ENCODE measurements at places on chromosomes 4 and X.

GRCh38 chr4:177574446-177574845 lies 132.2 kb upstream of the AGA start:
- no peak for DNase-seq

DNA sequence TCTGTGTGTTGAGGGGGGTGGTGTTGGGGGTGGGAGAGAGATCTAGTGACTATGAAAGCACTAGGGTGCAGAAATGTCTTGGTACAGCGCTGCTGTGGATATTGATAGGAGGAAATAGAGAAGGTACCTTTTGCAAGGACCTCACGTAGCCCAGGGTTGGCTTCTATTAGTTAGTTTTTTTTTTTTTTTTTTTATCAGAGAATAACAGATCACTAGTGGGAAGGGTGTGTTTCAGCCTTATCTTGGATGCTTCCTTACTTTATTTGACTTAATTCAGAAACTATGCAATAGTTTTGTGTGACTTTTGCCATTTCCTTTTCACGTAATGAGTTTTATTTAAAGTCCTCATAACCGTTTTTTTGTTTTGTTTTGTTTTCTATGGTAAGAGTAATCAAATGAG lies 16.4 kb upstream of the PGRMC2 start:
- no peak for DNase-seq

GRCh38 chr4:85228264-85228663 lies 246.7 kb upstream of the ARHGAP24 start:
- DNase-seq: peak; percentile 10

- DNase-seq: peak; percentile 67
Observed at GRCh38 chrX:140762061-140762460, 52.5 kb downstream of the LINC00632 start.

GRCh38 chr4:173934201-173934600 lies 349.3 kb downstream of the FBXO8 start:
- peak; percentile 81 for DNase-seq

DNA sequence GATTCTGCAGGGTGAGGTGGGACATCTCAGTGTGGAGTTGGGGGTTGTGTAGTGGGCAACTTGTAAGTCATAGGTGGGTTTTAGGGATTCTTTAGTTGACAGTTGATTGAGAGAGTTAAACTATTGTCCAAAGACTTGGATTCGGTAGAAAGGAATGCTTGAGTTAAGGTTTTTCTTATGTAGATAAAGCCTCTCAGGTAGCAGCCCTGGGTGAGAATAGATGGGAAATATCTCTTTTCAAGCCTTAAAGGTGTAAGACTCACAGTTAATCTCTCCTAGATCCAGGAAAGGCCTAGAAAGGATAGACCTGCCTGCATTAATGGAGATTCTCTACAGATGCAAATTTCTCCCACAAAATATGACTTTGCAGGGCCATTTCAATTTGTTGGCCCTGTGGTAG lies 108.4 kb downstream of the ARSJ start:
- DNase-seq: no peak

- no peak for DNase-seq
Observed at GRCh38 chrX:74680836-74681235, 66.4 kb upstream of the RLIM start.

- DNase-seq: peak; percentile 97
Observed at GRCh38 chr4:120052856-120053255, 13.8 kb downstream of the MAD2L1 start.

DNA sequence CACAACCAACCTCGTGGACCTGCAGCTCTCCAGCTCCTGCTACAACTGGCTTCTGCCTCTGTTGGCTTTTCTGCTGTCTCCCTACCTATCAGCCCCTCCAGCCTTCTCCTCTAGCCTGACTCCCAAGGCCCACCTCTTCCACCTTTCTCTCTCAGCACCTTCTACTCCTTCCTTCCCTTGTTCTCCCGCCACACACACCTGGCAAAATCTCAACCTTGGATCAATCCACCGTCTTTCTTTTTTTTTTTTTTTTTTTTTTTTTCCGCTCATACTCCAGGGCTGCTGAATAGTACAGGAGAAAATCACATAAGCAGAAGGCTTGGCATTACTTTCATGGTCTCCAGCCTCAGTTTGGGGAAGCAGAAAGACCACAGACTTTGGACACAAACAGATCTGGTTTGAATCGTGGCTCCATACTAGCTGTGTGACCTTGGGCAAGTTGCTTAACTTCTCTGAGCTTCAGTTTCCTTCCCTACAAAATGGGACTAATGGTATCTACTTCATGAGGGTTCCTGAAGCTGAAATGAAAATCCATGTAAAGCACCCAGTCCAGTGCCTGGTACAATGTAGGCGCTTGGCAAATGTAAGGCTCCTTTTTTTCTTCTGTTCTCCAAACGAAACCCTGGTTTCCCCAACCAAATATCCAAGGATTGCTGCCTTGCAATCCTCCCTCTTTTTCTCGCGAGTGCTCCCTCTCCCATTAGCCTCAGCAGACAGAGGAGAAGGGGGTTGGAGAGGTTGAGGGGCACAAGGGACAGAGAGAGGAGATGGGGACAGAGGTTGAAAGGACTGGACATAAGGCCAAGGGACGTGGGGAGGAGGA lies 1.7 kb downstream of the FGD1 start:
- no peak for DNase-seq

- peak; percentile 12 for DNase-seq
Observed at GRCh38 chrX:107537815-107538214, 88.4 kb downstream of the FRMPD3 start.

- peak; percentile 92 for DNase-seq
Observed at GRCh38 chrX:136768469-136769084, 12.2 kb downstream of the ARHGEF6 start.

- no peak for DNase-seq
Observed at GRCh38 chr4:83192634-83193033, 78.1 kb upstream of the PLAC8 start.

DNA sequence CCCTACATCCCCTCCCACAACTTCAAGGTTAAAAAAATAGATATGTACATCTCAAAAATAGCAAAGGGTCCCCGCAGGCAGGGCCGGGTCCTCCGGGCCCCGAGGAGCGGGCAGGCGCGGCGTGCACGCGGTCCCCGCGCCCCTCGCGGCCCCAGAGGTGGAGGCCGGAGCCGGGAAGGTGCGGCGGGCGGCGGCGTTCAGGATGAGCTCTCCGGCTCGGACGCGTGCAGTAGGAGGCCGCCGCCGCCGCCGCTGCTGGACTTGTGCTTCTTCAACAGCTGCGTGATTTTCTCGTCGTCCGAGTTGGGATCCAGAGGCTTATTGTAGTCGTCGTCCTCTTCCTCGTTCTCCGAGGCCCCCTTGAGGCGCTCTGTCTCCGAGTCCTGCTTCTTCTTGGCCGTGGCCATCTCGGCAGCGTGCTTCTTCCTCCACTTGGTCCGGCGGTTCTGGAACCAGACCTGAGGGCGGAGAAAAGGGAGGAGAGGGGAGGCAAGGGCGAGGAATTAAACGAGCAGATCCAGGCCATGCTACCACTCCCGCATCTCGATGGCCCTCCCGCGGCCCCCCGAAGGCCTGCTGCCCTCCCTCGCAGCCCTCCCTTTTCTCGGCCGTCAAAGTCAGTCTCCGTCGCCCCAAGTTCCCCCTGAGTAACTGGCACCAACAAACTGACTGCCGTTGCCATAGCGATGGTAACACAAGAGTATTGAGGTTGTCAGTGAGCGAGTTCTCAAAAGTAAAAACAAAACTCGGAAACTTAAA lies 5.8 kb downstream of the NKX6-1 start:
- DNase-seq: peak; percentile 64

- DNase-seq: no peak
Observed at GRCh38 chrX:111309083-111309482, 38.8 kb upstream of the CAPN6 start.

- DNase-seq: no peak
Observed at GRCh38 chrX:750812-751211, 120.2 kb downstream of the SHOX start.

DNA sequence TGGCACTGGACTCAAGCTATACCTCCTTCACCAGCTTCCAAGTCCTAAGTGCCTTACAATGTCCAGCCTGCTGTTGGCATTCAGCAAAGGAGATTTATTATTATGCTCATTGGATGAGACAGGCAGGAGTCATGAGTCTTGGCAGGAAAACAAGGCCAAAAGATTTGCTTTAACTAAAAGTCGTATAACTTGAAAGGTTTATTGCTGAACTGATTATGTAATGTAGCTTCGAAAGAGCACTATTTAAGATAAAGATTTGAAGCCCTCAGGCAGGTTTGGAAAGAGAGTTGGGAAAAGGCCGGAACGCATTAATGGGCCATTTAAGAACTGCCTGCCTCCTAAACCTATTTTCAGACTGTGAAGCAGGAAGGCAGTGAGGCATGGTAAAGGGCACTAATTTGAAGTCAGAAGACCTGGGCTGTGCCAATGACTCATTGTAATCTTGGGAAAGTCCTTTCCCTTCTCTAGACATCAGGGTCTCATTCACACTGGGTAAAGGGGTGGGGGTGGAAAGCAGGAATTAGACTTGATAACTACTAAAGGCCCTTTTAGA lies 280.5 kb upstream of the EDA2R start:
- DNase-seq: no peak

DNA sequence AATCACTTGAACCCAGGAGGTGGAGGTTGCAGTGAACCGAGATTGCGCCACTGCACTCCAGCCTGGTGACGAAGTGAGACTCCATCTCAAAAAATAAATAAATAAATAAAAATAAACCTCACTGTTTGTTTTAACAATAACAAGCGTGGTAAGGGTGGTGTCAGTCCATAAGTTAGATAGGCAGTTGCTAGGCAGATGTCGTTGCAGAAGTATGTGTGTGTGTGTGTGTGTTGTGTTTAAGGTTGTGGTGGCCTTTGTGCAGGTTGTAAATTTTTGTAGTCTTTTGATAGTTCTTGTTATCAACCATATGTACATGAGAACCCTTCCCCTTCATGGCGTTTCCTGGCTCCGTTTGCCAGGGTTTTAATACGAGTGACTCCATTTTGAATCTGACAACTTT lies 4.0 kb upstream of the AASDH start:
- DNase-seq: no peak

DNA sequence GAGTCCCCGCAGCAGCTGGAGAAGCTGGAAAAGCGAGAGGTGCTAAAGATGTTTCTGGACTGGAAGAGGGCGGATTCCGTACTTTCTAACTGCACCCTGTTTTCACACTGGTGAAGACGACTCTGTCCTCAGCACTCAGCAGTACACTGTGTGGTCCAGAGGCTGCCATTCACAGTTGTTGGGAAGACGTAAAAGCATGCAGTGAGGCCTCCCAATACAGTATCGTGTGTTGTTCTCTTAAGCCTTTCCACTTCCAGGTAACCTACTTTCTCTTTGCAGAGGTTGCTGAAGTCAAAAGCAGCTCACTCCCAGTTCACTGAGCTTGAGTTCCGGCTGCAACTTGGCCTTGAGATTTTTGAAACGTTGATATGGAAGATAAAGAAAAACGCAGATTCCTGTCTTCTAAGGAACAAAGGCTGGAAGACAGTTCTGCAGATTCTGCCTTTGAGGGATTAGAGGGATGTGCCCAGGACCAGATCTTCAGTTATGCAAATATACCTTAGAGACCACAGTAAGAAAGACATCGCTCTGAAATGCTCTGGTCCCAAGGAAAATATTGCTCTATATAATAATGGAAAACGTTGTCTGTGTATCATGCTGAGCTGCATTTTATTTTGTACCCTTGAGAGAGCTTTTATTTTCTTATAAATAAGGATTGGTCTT lies 540.9 kb downstream of the TRIML1 start:
- DNase-seq: no peak

DNA sequence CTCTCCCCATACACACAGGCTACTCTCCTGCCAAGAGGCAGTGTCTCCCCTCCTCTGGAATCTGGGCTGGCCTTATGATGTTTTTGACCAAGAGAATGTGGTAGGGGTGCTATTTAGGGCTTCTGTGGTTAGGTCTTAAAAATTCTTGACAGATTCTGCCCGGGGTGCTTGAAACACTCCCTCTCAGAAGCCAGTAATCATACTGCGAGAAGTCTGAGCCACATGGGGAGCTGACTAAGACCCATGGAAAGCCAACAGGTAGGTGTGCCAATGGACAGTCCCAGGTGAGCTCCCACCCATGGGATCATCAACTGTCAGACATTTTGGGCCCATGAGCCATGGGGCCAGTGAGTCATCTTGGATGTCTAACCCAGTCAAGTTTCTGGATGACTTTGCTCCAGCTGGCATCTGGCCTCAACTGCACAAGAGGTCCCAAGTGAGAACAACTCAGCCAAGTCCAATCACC lies 315.7 kb downstream of the FBXW7 start:
- DNase-seq: no peak

GRCh38 chr4:31190671-31191070 lies 470.5 kb downstream of the PCDH7 start:
- DNase-seq: no peak

GRCh38 chrX:153688071-153688470 lies 345 bp downstream of the SLC6A8 start:
- DNase-seq: no peak

DNA sequence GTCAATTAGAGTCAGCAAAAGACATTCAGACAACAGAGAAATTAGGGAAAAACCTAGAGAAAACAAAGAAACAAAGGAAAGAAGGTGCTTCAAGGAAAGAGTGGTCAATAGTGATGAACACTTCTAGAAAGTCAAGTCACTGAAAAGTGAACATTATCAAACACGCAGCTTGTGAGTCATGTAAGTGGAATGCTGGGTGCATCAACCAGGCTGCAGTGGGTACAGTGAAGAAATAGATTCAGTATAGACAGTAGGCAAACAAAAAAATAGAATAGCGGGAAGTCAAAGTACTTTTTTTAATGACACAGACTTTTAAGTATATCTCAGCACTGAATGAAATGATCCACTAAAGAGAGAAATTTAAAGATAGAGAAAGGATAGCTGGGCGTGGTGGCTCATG lies 245.8 kb downstream of the ARHGAP24 start:
- peak; percentile 72 for DNase-seq

- DNase-seq: no peak
Observed at GRCh38 chrX:136747003-136747986, 33.4 kb downstream of the ARHGEF6 start.

DNA sequence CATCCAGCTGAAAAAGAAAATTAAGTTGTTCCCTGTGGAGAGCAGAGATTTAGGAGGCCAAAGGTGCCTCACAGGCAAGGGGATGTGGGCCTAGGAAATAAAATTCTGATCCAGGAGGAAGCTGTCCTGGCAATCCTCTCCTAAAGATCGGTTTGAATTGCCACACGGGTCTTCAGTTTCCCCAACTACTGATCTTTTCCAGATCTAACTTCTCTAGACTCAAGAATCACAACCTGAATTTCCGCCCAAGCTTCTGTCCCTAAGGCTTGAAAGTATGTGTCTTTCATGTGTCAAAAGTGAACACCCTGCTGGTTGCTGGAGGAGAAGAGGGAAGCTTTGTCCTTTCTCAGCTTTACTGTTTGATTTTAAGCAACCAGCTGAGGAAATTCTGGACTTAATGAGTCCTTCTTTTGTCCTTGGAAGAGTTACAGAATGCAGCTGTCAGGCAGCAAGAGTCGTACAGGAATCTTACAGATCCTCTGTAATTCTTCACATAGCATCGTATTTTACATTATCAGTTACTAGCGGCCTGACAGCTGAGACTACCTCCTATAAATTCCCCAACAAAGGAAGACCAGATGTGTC lies 93.8 kb downstream of the INPP4B start:
- DNase-seq: peak; percentile 16

DNA sequence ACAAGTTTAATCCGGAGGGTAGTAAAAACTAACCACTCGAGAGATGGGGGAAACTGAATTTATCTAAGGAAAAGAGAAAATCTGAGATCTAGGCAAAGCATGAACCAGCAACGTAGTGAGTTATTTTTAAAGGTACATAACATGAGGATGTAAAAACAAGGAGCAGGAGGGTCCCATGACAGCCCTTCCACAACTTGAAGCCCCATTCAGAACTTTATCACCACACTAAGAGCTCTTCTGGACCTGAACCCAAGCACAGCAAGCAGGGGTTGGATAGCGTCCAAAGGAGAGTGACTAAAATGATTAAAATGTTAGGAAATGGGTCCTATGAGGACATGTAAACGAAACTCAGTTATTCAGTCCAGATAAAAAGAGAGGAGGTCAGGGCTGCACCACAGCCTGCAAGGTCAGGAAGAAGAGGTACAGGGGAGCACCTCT lies 16.2 kb downstream of the SH3RF1 start:
- peak; percentile 86 for DNase-seq

Measured in foreskin fibroblast (primary cell).